ENCODE measurements at places on chromosomes 4 and X. TPM values are rescaled to one million over a fixed set of nuclear protein-coding genes. Genes with fewer than 3 reads are reported as not detected.

Gene POLA1
- 20.2 TPM for total RNA-seq

Gene PAGE2B
- not detected for total RNA-seq

Gene ERCC6L
- total RNA-seq: 0.60 TPM

Gene TEC
- total RNA-seq: 0.43 TPM

Gene ETNPPL
- total RNA-seq: 2.3 TPM

Gene SPANXB1
- not detected for total RNA-seq

Gene GAGE1
- total RNA-seq: 1.0 TPM

Gene DRD5
- not detected for total RNA-seq

Gene SHISA3
- 0.46 TPM for total RNA-seq

Gene SHOX
- total RNA-seq: not detected

GRCh38 chr4:40525752-40526598, 103.7 kb downstream of the RBM47 start:
- no peaks in the 10 kb centered on the region for H3K36me3 ChIP-seq
- peak; percentile 50 for DNase-seq
- no peak overlapping the region for H3K4me3 ChIP-seq
- no peaks in the 10 kb centered on the region for H3K27me3 ChIP-seq
- H3K4me1 ChIP-seq: peaks cover 9% of the 10 kb centered on the region
- H3K27ac ChIP-seq: peak overlapping the region; percentile 83

GRCh38 chr4:151322570-151322969, 2.8 kb downstream of the SH3D19 start:
- H3K36me3 ChIP-seq: no peaks in the 10 kb centered on the region
- no peaks in the 10 kb centered on the region for H3K27me3 ChIP-seq
- no peak for DNase-seq
- peaks cover 13% of the 10 kb centered on the region for H3K4me1 ChIP-seq
- H3K27ac ChIP-seq: peak overlapping the region; percentile 93

- no peaks in the 10 kb centered on the region for H3K4me1 ChIP-seq
- H3K27ac ChIP-seq: no peak overlapping the region
- no peaks in the 10 kb centered on the region for H3K27me3 ChIP-seq
- H3K4me3 ChIP-seq: no peak overlapping the region
- no peaks in the 10 kb centered on the region for H3K36me3 ChIP-seq
- no peak for DNase-seq
Measured at GRCh38 chrX:71953946-71954345, 43.3 kb downstream of the NHSL2 start.

DNA sequence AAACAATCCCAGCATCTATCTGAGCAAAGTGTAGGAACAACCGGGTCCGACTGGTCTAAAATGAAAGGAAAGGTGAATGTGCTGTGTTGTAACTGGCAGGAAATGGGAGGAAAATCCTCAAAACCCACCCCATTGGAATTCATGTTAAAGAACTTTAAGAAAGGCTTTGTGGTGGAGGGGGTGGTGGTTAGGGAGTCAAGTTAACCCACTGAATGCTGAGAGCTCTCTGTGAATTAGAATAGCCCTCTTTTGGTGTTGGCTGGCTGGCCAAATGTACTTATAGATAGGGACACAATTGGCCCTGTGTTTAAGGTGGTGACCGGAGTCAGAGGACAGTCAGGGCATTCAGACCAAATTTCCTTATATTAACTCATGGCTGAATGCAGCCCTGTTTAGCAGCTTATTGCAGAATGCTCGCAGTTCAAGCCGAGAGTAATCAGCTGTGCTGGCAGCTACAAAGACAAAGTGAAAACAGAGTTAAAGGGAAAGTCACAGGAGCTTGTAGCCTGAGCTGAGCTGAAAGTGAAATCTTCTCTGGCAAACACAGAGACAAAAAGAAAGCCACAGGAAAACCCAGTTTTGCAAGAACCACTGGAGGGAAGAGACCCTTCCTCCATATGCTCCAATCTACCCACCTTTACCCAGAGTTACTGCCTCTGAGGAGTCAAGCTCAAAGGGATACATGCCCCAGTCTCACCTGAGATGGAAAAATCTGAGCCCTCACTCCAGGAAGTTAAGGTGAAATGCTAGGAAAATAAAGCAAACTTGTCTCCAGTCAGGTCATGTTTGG, 38.5 kb upstream of the UGT2B7 start:
- H3K4me1 ChIP-seq: no peaks in the 10 kb centered on the region
- H3K27me3 ChIP-seq: no peaks in the 10 kb centered on the region
- DNase-seq: no peak
- no peaks in the 10 kb centered on the region for H3K36me3 ChIP-seq
- no peak overlapping the region for H3K27ac ChIP-seq

- no peak for DNase-seq
- H3K27me3 ChIP-seq: no peaks in the 10 kb centered on the region
Measured at GRCh38 chr4:125008676-125009075, 296.1 kb upstream of the ANKRD50 start.

- peaks cover 2% of the 10 kb centered on the region for H3K4me1 ChIP-seq
- DNase-seq: no peak
- H3K27ac ChIP-seq: no peak overlapping the region
- no peaks in the 10 kb centered on the region for H3K36me3 ChIP-seq
- H3K27me3 ChIP-seq: no peaks in the 10 kb centered on the region
Measured at GRCh38 chrX:23788521-23788920, 5.5 kb downstream of the SAT1 start.

DNA sequence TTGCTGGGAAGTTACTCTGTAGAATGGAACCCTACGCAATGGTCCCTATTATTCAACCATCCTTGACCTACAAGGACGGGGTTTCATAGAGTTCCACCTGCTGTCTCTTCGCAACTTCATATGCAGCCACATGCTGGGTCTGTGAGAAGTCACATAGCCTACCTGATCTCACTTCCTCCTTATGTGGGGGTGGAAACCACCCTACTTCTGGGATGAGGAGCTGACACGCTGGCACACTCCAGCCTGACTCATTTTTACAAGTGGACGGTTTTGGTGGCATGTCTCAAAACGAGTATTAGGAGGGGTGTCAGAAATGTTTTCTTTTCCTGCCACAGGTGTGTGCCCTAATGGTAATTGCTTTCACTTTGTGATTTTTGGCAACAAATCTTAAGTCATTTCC, 36.8 kb upstream of the ARSD start:
- no peak overlapping the region for H3K27ac ChIP-seq
- H3K27me3 ChIP-seq: no peaks in the 10 kb centered on the region
- H3K4me1 ChIP-seq: no peaks in the 10 kb centered on the region
- H3K36me3 ChIP-seq: no peaks in the 10 kb centered on the region
- no peak for DNase-seq

DNA sequence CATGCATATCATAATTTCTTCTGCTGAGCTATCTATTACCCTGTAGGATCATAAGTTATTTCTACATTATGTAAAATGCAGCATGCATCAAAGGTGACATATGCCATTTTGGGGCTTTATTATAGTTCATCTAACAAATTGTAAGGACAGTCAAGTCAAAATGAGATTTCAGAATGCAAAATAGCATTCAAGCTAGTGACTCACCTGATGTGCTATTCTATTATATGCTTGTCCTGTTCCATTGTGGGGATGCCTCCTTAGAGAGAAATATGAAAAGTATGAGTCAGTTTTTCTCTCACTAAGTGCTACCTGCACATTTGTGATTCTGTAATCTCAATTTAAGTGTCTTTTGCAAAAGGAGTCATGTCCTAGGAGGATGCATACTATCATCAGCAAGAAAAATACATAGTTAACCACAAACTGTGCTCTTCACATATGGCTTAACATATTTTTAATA, 647.0 kb upstream of the PCDH10 start:
- H3K4me3 ChIP-seq: no peak overlapping the region
- no peaks in the 10 kb centered on the region for H3K4me1 ChIP-seq
- H3K27ac ChIP-seq: no peak overlapping the region
- H3K36me3 ChIP-seq: no peaks in the 10 kb centered on the region

DNA sequence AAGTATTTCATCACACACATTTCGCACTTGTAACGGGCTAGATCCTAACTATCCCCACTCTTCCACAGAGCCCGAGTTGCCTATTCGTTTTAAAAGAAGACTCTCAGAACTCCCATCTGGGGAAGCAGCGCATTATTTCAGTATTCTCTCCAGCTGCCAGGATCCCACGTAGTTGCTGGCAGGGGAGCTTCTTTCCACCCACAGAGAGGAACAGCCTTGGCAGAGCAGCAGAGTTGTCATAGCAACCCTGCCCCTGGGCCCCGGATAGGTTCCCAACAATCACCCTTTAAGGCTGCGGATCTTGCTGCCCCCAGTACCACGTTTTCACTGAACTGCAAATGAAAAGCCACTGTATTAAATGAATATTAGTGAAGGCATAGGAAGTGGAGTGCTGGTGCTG, 106.7 kb downstream of the GPM6A start:
- H3K36me3 ChIP-seq: no peaks in the 10 kb centered on the region
- H3K4me1 ChIP-seq: no peaks in the 10 kb centered on the region
- H3K27me3 ChIP-seq: no peaks in the 10 kb centered on the region
- no peak overlapping the region for H3K4me3 ChIP-seq
- no peak overlapping the region for H3K27ac ChIP-seq

DNA sequence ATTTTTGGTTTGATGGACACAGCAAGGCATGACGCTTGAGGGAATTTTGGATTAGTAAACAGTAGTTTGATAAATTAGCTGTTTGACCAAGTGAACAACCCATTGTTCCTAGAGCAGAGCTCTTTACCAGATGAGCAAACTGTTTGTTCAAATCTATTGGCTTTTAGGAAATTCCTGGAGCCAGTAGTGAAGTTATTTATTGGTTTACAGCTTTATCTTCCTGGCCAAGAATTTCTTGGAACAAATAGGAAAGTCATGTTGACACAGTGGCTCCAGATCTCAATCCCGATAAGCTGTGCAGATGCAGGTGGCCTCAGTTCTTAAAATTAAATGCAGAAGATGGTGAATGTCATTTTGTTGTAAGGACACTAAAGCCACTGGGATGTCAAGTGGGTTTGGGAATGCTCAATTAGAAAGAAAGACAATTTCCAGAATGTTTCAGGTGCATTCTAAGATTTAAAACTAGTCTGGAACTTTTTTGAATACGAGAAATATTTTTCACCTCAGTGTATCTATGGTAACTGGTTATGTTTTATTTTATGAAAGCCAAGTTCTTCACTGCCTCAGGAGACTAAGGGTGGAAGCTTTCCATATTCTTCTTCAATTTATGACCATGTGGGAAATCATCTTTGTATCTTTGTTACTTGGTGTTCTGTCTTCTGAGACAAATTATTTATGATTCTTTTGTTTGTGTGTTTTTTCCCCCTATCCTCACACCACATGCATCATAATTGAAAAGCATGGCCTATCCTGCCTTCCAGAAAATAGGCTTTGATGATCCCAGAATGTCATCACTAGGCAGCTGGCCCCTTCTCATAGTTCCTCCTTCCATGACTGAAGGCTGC, 554.5 kb downstream of the STIM2 start:
- H3K4me1 ChIP-seq: no peaks in the 10 kb centered on the region
- H3K4me3 ChIP-seq: no peak overlapping the region
- no peaks in the 10 kb centered on the region for H3K36me3 ChIP-seq
- no peak for DNase-seq

All from ovary (tissue), 10 donors.